ENCODE measurements at places on chromosomes 11 and 22.

GRCh38 chr22:27913162-27913741 lies 5.8 kb downstream of the PITPNB start:
- DNase-seq, result no peak

- DNase-seq, result no peak
These were observed 16.7 kb upstream of the CARD18 start for GRCh38 chr11:105156231-105156630.

DNA sequence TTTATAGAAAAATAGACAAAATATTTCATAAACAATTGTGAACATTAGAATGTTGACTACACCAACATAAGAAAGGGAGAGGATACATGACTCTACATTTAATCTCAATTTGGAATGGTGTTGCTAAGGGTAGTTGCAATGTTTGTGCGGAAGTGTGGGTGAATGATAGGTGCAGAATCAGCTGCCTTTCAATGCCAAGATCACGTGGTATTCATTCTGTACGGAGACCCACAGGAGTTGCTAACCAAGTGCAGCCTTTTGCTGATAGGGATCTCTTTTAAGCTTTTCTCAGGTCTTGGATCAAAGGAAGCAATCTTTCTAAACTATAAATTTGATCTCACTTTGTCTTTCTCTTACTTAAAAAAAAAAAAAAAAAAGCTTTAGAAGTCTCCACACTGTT lies 29.8 kb upstream of the CTSC start:
- DNase-seq, result no peak

GRCh38 chr11:76760236-76760635 lies 22.9 kb upstream of the TSKU start:
- DNase-seq, result no peak

DNA sequence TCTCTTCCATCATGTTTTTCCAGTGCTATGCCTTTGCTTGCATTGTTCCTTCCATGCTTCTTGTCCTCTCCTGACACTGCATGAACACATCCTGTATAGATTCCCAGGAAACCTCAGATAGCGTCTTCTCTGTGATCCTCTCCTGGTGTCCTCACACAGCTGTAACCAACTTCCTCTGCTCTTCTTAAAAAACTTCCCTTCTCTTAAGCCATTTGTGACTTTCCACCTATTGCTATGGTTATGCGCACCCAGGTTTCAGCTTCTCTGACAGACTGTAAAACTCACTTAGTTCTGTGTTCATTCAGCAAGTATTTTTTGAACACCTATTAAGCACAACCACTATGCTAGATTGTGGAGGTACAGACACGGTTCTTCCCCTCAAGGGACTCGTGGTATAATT lies 5.1 kb upstream of the APLP2 start:
- no peak for DNase-seq

GRCh38 chr11:122690384-122690783 lies 34.9 kb downstream of the UBASH3B start:
- DNase-seq, result no peak

DNA sequence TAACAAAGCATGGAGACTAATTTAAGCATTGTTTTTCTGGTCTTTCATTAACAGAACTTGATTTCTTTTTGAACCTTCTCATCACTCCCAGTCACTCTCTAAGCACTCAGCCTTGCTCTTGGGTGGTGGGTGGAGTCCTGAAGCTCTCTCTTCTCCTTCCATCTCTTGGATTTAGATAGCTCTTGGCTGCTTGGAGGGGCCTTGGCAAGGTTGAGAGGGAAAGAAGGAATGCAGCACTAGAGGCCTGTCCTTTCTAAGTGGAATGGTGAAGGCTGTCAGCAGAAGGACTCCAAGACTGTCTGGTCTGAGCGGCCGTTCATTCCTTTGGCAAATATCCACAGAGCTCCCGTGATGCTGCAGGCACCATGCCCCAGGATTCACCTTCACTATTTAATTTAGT lies 168.6 kb upstream of the E2F8 start:
- DNase-seq, result no peak

DNA sequence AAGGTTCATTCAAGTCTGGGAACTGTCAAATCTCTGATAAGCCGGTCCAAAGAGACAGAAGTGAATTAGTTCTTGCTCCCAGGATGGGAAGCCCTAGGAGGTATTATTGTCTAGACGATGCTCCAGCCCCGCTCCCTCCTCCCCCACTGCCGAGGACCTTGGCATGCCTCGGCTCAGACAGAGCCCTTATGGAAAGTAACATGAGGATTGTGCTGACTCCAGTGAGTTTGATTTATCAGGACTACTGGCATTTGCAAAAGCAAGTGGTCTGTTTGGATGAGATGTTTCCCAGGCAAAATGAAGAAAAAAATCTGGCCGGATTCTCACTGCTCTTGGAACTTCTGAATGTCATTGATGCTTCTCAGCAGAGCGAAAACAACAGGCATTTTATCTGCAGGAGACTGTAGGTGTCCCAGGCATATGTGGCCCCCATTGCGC lies 341.0 kb downstream of the ETS1 start:
- no peak for DNase-seq

- DNase-seq, result no peak
These were observed 21.9 kb downstream of the RELT start for GRCh38 chr11:73398132-73398526.
